Bronchial epithelial cell (primary cell): ENCODE measurements at places on chromosomes 2 and 18. TPM values are rescaled to one million over a fixed set of nuclear protein-coding genes. Genes with fewer than 3 reads are reported as not detected.

The KCNK3 gene
- not detected in 2 replicates for total RNA-seq

The ZNG1B gene
- total RNA-seq, result 34.0 and 47.0 TPM in 2 replicates

GRCh38 chr18:23354625-23355024 lies 98.5 kb upstream of the RIOK3 start:
- DNase-seq, result peak; percentile 80

GRCh38 chr18:63175264-63175663 lies 144.3 kb downstream of the BCL2 start:
- DNase-seq, result no peak

DNA sequence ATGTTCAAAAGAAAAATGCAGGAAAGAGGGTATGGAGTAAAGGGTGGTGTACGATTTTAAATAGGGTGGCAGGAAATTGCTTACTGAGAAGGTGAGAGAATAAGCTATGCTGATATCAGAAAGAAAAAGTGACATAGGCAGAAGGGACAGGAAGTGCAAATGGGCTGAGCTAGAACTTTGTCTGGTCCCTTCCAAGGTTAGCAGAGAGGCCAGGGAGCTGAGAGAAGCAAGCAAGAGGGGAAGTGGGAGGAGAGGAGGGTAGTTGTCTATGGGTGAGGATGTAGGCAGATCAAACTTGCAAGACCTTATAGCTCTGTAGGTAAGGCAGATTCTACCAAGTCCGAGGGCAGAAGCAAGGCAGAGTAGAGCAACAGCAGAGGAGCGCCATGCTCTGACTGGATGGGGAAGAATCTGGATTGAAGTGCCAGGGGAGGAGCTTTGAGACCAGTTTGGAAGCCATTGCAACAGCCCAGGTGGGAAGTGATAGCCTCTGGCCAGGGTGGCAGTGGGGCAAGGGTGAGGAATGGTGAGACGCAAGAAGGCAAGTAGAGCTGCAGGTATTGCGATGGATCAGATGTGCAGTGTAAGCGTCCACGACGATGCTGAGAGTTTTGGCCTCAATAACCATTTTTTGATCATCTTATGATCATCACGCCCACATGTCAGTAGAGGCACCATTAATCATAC lies 134.4 kb upstream of the APCDD1 start:
- DNase-seq, result no peak

DNA sequence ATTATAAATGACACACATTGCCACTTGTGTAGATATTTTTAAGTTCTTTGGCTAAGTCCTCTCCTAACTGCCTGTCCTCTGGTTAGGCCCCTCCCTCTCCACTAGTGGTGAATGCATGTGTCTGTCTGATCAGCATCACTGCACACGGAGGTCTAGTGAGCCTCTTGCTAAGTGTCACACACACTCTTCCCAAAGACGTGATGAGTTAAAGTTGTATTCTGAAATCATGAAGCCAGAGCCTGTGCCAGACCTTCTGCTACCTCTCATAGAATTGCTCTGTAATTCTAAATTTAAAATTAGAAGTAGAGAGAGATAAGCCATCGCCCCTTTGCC lies 41.3 kb downstream of the RALB start:
- DNase-seq, result no peak
